ENCODE measurements at places on chromosomes 12 and 14.
A peak's percentile ranks its signal among the peaks of the same experiment; 100 is the strongest.

DNA sequence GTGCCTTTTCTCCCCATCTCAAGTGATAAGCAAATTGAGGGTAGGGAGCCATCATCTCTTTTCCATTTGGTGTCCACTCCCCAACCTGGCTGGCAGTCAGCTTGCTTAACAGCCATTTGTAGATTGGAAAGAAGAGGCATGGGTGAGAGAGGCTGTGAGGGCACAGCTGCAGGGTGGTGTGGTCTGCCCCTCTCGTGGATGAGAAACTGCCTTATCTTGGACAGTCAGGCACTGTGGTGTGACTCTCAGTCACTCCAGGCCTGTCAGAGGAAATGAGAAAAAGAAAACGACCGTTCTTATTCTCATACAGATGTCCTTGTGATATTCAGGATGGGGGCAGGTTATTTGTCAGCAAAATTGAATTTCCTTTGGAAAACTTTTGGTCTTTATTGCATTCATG lies 65.1 kb upstream of the SRSF5 start:
- DNase-seq = no peak

GRCh38 chr14:24843494-24843893 lies 206.5 kb downstream of the STXBP6 start:
- no peak for DNase-seq

DNA sequence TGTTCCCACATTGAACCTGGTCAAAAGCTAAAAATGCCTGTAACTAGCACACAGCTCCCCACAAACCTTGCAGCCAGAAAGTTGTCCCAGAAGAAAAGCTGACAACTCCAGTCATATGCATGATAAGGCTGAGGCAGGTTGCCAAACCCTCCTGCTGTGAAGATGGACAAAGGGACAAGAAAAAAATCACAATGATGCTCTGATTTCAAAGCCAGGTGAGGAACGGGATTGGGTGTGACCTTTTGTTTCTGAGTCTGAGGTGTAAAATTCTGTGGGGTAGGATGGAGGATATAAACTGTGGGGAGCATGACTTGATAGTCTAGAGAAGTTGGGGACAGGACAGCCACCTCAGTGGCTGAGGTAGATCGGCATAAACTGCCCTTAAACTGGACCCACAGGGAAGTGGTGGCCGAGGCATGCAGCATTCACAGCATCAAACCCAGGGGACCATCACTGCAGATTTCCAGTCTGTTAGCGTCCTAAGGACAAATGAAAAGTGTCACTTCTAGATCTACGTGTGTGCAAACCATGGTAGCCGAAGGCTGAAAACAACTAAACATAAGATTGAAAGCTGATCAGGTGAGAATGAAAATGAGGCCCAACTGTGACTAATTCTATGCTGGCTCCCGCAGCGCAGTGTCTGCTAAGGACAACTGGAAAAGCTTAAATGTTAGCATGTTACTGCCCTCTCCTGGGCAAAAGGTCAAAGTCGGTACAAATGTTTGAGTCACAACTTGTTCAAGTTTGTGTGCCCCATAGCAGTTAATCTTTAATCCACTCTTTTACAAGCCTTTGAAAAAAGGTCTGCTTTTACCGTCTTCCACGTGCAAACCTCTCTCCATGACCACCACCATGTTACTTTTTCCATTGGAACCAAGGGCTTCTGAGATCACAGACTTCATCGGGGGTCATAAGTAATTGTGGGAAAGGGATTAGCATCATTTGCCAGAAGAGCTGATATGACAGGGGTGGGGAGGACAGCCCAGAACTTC lies 39.8 kb downstream of the GRIN2B start:
- no peak for DNase-seq

GRCh38 chr14:63515240-63515639 lies 27.9 kb downstream of the PPP2R5E start:
- no peak for DNase-seq

- DNase-seq = peak; percentile 46
These were observed 41.3 kb downstream of the EVL start for GRCh38 chr14:100106250-100107112.

DNA sequence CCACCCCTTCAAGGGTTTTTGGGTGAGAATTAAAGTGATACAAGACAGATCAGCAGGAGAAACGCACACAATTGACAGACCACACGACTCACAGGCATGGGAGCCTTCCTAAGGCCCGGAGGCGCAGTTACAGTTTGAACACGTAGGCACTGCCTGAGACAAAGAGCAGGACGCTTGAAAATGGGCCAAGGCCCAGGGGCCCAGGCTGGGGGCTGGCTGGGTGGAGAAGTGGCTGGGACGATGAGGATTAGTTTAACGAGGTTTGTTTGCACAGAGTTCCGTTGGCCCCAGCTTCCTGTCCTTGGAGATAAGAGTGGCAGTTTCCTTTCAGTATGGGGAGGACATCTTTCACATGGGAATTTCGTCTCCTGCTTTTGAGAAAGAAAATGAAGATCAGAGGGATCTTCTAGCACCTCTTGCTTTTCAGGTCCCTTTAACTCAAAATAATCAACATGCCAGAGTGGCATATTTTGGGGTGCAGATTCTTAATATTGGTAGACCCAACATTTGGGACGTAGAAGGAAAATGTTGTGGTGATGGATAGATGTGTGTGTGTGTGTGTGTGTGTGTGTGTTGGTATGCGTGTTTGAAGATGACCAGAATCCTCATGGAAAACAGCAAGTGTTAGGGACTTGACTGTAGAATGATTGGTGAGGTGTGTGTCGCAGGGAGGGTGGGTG lies 44.6 kb downstream of the DLK1 start:
- DNase-seq = no peak

DNA sequence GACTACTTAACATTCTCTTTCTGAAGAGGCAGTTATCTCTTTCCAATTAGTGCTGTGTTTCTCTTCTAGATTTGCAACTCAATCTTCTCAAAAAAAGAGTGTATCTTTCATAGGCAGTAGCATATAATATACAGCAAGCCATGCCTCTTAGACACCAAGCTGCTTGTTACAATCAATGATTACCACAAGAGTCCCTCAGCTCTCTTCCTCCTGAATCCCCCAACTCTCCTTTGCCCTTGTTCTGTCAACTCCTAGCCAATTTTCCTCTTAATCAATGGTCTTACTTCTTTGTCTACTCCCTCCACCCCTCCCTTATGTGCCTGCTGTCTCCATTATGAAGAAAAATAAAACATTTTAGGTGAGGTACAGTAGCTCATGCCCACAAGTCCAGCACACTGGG lies 2.6 kb downstream of the TMTC1 start:
- no peak for DNase-seq
